NCI-H345 (cell line): ENCODE measurements at places on chromosomes 7 and 10.

GRCh38 chr7:128389618-128390329, 20.0 kb downstream of the IMPDH1 start:
- DNase-seq: no peak

DNA sequence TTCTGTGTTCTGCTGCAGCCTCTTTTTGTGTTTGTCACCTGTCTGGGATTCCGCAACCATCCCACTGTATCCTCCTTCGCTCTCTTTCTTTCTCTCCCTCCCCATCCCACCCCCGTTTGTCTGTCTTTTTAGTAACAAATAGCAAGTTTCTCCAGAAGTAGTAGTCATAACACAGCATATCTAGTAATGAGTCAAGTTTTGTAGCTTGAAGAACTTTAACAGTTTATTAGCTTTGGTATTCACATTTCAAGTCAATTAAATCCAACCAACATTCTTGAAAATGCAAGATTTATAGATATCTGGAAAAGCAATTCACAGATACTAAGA, 154.1 kb upstream of the MTPN start:
- DNase-seq: no peak

DNA sequence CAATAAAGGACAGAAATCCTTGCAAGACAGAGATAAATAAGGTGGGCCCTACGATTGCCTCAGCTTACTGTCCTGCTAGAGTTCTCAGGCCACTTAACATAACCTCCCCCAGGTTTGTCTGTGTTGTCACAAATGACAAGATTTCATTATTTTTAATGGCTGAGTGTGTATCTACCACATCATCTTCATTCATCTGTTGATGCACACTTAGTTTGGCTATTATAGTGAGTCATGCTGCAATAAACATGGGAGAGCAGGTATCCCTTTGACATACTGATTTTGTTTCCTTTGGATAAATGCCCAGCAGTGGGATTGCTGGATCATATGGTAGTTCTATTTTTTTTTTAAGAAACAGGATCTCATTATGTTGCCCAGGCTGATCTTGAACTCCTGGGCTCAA, 60.6 kb downstream of the PRTFDC1 start:
- peak; percentile 19 for DNase-seq

- no peak for DNase-seq
Observed at GRCh38 chr10:132588301-132589013, 50.9 kb downstream of the INPP5A start.

GRCh38 chr7:76086070-76086469, 38.2 kb downstream of the MDH2 start:
- DNase-seq: no peak

DNA sequence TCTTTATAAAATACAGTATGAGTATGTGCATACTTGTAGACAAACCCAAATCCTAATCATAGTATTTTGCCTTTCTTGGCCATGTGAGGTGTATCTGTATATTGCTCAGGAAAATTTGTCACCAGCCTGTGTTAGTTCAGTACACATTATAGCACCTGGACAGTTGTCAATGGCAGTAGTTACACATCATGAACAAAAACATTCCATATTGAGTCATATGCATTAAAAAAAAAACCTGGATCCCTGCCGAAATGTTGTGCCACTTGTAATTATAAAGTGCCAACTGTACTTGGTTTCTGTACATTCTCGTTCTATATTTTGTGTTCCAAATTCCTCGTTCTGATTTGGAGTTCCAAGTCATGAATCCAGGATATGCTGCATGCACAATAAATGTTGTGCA, 410.4 kb downstream of the INHBA start:
- DNase-seq: no peak

DNA sequence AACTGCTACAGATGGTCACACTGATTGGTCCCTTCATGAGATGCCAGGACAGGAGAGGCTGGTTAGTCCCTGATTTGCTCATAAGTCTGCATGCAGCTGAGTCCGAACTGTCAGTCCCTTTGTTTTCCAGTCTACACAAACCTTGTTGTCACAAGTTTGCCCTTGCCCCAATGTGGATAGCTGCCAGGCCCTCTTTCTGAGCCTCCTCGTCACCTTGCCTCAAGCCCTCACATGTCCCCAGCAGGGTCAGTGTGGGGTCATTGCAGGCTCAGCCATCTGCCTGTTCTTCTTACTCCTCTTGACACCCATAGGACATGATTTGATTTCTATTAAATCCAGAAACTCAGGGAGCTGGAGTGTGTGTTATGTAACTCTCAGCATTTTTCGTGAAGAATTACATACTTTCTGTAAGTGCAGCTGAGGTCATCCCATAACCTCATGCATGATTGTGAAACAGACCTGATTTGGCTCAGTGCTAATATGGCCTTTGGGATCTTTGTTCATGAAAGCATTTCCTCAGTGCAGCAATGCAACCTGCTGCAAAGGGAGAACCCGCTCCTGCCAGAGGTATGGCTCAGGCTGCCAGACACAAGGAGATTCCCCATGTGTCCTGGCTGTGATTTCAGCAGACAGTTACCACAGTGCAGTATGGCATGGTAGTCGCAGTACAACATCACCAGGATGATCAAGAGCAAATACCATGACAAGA, 70.0 kb upstream of the ZMIZ2 start:
- no peak for DNase-seq

DNA sequence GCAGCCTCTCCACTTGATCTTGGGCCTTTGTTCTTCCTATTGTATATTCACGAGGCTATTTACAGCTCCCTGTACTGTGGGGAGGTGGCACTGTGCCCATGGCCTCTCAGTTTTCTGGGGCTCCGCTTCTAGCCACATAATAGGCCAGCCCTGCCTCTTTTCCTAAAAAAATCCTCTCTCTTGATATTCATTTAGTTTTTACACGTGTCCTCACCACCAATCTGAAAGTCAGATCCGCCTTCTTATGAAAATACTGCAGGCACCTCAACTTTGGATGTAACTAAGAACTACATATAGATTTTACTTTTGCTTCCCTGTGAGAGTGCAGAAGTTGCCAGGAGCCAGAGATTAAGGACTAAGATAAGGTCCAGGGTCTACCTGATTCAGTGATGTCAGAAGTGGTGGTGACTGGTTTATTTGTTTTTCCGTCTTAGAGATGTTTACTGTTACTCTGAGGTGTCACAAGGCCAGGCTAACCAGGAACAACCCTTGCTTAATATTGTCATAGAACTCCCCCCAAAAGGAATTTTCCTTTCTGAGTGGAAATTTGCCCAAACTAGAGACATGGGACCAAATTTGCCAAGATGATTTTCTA, 7.8 kb downstream of the BAMBI start:
- peak; percentile 31 for DNase-seq

- DNase-seq: no peak
Observed at GRCh38 chr7:106464651-106465050, 179.9 kb upstream of the NAMPT start.

DNA sequence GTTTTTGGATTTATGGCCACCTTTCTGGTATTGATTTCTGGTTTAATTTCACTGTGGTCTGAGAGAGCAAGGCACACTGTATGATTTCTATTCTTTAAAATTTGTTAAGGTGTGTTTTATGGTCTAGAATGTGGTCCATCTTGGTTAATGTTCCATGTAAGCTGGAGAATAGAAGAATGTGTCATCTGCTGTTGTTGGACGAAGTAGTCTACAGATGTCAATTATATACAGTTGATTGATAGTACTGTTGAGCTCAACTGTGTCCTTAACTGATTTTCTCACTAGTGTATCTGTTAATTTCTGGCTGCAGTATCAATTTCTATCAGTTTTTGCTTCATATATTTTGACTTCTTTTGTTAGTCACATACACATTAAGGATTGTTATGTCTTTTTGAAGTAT, 127.1 kb downstream of the MLLT10 start:
- DNase-seq: no peak

GRCh38 chr10:120584786-120585185, 127.8 kb downstream of the PLPP4 start:
- no peak for DNase-seq

GRCh38 chr7:80932536-80932935, 13.7 kb upstream of the SEMA3C start:
- no peak for DNase-seq

DNA sequence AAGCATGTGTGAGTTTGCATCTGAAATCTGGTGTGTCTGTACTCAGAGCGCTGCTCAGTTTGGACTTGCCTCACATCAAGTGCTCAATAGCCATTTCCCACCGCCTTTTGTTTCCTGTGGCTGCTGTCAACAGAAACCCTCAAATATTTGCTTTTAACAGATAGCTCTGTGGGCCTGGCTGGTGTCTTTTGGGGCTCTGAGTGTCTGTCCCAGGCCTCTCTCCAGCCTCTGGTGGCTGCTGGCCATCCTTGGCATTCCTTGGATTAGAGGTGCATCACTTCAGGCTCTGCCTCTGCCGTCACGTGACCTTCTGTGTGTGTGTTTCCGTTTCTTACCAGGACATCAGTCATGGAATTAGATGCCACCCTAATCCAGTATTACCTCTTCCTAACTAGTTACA, 9.3 kb downstream of the YKT6 start:
- DNase-seq: no peak

DNA sequence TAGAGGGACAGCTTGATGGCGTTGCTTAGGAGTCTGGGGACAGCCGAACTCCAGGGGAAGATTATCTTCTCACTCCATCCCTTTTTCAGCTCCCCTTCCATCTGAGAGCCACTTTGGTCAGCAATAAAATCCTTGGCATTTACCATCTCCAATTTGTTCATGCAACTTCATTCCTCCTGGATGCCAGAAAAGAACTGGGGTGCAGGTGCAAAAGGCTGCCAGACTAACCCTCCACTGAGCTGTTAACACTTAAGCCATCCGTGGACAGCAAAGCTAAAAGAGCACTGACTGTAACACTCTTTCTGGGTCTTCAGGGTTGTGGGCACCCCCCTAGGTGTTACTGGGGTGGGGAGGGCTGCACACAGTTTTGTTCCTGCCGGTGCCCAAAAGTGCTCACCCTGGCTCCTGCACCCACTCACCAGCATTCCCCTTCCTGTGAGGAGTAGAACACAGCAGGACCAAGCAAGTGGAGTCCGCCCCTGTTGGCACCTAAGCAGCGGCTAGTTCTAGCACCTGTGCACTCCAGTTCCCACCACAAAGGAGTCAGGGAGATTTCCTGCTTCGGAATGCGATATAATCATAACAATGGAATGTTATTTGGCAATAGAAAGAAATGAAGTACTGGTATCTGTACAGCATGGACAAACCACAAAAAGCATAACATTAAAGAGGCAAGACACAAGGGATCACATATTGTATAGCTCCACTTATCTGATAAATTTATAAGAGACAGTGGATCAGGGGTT, 95.1 kb downstream of the NPY start:
- no peak for DNase-seq

- no peak for DNase-seq
Observed at GRCh38 chr7:6430271-6430940, 17.3 kb downstream of the DAGLB start.

DNA sequence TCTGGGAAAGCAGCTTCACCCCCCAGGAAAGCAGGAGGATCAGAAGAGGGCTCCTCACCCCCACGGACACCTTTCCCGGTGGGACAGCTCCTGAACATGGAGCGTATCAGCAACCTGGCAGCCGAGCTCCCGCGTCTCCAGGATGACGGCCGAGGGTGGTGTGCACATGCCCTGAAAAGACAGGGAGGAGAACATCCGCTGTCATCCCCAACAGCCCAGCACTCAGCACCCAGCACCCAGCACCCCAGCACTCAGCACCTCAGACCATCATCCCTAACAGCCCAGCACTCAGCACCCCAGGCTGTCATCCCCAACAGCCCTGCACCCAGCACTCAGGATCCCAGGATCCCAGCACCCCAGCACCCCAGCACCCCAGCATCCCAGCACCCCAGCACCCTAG, 3.9 kb upstream of the CFAP46 start:
- no peak for DNase-seq

DNA sequence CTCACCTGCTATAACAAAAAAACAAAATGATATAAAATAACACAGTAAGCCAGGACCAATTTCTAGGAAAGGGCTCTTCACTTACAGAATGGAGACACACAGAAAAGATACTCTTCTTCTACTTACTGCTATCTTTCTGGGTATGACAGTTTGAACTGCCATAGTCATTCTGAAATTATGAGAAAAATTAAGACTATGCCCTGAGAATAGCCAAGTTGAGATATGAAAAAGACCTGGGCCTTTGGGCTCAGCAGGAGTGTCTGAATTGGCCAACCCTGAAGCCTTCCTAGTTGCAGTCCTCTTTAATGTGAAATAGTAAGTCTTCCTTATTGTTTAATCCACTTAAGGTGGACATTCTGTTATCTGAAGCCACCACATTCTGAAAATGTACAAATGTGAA, 519.5 kb downstream of the GRID1 start:
- DNase-seq: no peak

DNA sequence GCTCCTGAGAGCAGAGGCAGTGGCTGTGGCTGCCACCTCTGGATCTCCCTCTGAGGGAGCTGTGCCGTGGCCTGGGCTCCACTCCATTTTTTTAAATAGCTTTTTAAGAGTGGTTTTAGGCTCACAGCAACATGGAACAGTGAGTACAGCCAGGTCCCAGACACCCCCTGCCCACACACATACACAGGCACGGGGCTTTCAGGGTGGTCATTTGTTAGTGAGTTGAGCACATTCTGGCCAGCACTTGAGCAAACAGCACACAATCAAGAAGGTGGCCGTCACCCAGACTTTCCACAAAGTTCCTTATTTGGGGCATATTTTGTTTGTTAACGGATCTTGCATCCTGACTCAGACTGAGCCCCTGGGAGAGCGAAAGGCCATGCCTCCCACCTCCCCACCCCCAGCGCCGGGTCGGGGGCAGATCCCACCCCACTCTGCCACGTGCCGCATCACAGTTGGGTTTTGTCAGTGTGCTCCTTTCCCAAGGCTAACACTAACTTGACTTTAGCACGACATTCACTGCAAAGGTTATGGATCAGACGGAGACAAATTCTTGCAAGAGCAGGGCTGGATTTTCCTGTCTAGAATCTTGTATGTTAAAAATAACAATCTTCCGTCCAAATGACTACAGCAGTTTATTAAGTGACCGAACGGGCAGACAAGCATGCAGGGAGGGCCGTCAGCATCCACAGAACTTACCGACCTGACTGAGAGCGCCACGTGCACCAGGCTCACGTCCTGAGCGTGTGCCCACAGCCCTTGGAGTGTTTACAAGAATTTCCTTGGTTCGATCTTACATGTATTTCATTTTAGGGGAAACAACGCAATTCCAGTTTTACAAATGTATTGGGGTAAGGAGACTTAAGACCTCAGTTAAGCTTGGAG, 156.5 kb upstream of the NPS start:
- no peak for DNase-seq

- DNase-seq: no peak
Observed at GRCh38 chr7:69114374-69114773, 483.9 kb upstream of the AUTS2 start.

GRCh38 chr7:66790725-66791124, 50.2 kb downstream of the RABGEF1 start:
- DNase-seq: no peak

- DNase-seq: no peak
Observed at GRCh38 chr10:103635580-103635979, 142.1 kb downstream of the NEURL1 start.

DNA sequence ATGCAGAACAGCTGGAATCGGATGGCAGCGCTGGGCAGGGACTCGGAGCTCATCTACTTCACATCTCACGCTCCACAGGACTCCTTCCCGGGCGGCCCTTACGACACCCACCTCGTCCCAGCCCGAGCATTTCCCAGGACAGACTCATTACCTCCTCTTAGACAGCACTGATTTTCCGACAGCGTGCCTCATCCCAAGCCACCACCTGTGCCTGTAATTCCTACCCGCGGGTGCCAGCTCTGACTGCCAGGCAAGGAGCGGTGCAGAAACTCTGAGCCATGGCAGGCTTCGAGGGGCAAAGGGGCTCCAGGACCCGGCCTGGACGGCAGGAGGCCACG, 25.6 kb downstream of the GPER1 start:
- no peak for DNase-seq

GRCh38 chr10:46539596-46540411, 16.7 kb downstream of the GPRIN2 start:
- DNase-seq: no peak
